ENCODE measurements at places on chromosomes 1 and 21.

DNA sequence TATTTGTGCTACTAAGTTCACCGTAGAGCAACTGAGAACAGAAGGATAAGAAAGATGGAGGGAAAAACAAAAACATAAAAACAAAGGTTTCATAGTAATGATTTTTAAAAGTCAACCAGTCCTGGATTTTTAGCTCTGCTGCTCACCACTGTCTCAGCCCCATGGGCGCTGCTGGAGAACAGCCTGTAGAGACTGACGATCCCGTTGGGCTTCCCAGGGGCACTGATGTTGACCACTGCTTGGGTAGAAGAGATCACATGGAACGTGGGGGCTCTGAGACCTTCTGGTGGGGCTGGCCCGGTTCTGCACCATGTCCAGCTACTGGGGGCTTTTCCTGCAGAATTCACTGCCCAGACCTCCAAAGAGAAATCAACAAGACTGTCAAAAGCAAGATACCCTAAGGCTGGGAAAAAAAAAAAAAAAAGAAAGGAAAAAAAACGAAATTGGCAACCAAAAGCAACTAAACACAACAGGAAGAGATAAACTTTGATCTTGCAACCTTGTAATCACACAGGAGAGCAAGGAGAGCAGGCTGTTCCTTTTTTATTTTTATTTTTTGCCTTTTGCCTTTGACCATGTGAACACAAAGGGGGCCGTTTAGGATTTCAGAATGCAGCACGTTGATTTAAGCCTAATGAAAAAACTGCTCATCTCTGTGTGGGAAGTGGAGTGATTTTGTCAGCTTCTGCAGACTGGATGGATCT is 83.5 kb downstream of the KCTD3 start:
- DNase-seq = no peak

GRCh38 chr21:16086936-16087335 is 357.2 kb downstream of the USP25 start:
- DNase-seq = no peak

DNA sequence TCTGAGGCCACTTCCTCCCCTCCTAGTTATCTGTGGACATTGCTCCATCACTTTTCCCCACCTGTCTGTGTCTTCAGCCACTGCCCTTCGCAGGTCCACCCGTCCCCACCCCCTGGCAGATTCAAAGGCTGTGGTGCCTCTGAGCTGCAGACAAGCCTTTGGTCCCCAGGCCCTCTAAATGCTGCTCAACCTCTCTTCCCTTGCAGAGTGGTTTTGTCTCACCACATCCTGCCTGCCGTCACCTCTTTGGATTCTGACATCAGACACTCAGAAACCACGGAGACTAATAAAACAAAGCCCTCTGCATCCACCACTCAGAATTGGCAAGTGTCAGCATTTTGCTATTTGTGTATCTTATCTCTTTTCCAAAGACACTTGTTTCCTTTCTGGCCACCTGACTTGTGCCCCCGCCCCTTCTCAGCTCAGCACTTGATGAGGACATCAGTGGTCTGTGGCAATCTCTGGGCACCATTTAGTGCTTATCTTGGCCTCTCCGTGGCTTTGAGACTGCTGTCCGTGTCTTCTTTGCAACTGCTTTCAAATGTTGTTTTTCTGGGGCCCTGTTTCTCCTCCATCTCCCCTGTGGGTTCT is 7.7 kb downstream of the CNIH3 start:
- DNase-seq = peak; percentile 86

- DNase-seq = no peak
These were observed 562.2 kb upstream of the PTBP2 start for GRCh38 chr1:96159379-96159778.

GRCh38 chr21:35521293-35521692 is 472.2 kb upstream of the RUNX1 start:
- DNase-seq = no peak

GRCh38 chr21:33296156-33296555 is 28.6 kb upstream of the IFNAR1 start:
- no peak for DNase-seq

- DNase-seq = no peak
These were observed 51.6 kb downstream of the BACH1 start for GRCh38 chr21:29350246-29350779.

DNA sequence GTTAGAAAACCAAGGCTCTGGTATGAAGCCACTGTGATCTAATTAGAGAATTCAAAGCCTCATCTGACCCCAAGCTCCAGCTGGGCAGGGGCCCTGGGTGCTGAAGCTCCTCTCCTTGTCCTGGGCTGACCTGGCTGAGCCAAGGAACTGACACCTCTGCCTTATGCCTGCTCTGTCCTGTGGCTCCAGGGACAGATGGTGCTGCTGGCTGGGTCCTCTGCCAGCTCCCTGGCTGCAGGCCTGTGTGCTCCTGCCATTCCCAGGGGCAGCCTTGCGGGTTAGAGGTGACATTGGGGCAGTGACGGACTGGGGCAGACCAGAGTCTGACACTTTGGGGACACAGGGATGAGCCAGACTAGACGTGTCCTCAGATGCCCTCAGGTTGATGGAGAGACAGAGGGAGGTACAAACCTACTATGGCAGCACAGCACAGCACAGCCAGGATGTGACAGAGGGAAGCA is 11.8 kb downstream of the ACOT11 start:
- DNase-seq = no peak

- DNase-seq = peak; percentile 30
These were observed 11.3 kb downstream of the CACHD1 start for GRCh38 chr1:64480999-64481772.

DNA sequence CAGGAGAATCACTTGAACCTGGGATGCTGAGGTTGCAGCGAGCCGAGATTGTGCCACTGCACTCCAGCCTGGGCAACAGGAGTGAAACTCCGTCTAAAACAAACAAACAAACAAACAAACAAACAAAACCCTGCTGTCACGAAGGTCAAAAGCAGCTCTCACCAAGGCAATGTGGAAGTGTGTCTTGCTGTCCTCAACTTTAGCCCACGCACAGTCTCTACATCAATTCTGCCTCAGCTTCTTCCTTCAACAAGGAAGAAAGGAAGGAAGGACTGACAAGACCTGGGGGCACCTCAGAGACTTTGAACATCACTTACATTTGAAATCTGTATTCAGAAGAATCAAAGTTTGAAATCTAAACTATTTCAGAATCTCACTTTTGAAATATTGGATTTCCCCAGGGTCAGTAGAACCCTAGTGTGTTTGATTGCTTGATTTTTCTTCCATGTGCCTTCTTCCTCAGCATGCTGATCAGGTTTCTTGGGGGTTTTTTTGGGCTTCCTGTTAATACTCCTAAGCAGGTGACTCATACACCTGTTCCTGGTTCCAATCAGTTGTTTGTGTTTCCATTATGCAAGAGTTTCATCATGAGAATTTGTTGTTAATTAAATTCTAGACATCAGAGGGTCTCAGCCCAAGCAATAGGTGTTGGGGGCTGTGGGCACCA is 6.5 kb upstream of the CSTB start:
- no peak for DNase-seq

DNA sequence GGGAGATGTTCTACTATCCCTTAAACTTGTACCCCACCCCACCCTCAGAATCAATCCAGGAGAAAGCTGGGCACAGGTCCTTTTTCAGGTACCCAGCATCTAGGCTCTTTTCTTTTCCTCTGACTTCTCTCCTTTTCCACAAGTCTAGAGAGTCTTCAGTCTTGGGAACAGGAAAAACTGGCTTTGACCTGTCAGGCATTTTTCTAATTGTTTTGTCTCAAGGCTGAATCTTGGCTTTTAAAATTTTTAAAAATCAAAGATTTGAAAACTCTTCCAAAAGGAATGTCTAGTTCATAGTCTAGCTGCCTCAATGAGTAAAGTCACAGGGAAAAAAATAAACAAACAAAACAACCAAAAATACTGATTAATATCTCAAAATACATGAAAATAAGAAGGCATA is 161.5 kb downstream of the HFM1 start:
- DNase-seq = no peak

DNA sequence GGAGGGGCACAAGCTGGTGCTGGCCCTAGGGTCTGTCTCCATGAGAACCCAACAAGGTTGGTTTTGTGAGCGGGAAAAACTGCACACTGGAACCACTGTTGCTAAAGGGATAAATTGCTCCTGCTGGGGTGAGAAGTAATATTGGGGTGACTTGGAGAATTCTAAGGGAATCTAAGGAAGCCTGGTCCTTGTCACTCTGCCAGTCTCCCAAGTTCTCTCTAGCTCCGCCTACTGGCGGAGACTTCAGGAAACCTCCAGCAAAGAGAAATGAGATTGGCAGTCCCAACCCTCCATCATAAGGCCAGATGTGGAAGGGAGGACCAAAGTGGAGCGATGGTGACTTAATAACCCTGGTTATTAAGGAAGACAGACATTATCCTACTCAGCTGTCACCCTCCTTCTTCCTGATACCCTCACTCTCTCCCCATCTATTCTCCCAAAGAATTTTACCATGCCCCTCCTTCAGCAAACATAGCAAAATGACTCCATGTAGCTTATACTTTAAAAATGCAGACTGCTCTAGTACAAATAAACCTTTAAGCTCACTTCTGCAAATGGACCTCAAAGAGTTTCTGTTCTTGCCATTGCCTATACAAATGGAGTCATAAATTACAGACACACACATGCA is 2.7 kb downstream of the LCE1F start:
- DNase-seq = peak; percentile 48

GRCh38 chr1:40438391-40439015 is 11.8 kb upstream of the ZFP69B start:
- peak; percentile 59 for DNase-seq

DNA sequence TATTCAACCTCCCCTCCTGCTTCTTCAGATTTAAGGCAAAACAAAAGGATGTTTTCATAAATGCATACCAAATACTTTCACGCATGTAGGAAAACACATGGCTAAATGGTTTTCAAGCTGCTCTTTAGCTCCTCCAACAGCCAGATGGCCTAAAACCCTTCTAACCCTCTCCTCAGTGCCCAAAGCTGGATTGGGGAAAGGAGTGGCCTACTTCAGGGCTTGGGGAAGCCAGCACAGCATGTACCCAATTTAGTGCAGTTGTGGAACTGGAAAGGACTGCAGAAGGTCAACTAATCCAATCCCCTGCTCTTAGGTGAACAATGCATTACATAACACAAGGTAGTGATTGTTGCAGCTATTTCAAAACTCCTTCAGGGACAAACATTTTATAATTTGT is 9.3 kb downstream of the F5 start:
- DNase-seq = no peak

DNA sequence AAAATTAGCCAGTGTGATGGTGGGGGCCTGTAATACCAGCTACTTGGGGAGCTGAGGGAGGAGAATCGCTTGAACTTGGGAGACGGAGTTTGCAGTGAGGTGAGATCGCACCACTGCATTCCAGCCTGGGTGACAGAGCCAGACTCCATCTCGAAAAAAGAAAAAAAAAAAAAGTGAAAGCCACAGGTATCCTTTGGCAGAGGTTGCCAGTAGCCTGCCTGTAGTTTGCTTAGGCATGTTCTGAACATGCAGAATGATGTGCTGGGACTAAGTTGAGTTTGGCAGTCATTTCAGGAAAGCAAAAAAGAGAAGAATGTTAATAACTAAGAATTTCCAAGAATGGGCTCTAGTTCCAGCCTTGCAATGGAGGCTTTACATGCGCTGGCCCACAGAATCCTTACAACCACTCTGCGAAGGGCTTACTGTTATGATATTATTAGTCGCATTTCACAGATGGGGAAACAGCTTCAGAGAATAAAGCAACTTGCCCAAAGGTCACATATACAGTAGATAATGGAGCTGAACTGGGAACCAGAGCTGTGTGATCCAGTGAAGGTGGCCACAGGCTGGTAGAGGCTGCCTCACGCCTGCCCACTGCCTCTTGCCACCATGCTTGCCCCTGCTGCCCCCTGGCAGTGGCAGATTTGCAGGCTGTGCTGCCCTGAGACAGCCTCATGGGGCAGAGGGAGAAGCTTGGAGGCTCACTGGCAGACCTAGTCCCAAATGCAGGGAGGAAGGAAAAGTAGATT is 66.5 kb upstream of the LYST start:
- no peak for DNase-seq

DNA sequence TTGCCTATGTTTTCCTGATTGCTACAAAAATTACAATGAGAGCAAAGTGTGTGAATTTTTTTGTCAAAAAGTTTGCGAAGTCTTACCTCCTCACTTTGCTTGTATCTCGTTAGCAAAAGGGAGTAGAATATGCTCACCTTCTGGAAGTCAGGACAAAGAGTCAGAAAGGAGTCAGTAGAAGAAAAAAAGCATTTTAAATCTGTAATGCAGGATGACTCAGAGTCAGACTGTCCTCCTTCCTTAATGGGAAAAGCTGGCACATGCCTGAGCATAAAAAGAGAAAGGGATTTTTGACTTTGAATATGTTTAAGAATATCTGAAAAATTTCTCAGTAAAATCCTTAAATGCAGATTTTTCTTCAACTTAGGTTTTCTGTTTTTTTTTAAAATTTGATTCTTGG is 14.2 kb upstream of the VN1R5 start:
- DNase-seq = no peak

- DNase-seq = no peak
These were observed 2.1 kb upstream of the OBSCN start for GRCh38 chr1:228205526-228206436.

DNA sequence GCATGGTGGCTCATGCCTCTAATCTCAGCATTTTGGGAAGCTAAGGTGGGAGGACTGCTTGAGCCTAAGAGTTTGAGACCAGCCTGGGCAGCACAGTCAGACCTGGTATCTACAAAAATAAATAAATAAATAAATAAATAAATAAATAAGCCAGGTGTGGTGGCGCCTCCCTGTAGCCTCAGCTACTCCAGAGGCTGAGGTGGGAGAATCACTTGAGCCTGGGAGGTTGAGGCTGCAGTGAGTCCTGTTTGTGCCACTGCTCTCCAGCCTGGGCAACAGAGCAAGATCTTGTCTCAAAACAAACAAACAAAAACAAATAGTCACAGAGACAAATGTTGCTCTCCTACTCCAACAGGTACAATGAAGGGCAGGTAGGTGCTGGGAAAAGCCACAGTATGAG is 242.4 kb upstream of the POU3F1 start:
- DNase-seq = no peak

GRCh38 chr1:117473063-117473462 is 105.8 kb downstream of the MAN1A2 start:
- DNase-seq = no peak

GRCh38 chr1:200774735-200775444 is 36.2 kb downstream of the CAMSAP2 start:
- no peak for DNase-seq

- DNase-seq = no peak
These were observed 58.5 kb upstream of the FGGY start for GRCh38 chr1:59238333-59238934.

DNA sequence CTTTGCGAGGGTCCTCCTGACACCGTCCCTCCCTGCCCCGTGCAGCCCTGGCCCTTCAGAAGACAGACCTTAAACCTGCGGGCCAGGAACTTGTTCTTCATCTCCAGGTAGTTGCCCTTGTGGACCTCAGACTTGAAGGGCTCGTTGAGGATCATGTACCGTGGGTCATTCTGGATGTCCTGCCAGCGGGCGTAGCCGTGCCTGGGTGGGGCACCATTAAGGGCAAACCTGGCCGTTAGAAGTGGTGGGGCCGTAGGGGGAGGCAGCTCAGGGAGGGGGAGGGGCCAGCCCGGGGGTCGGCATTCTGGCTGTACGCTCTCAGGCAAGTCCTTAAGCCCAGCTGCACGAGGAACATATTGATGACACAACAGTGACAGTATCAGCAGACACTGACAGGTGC is 64.6 kb downstream of the KCNAB2 start:
- DNase-seq = no peak

All from hematopoietic multipotent progenitor cell treated with erythropoietin and hydrocortisone succinate and interleukin-3 and kit ligand, for 6 days (in vitro differentiated cells).